Astrocyte of the cerebellum (primary cell): ENCODE measurements at places on chromosomes 5 and 9.
A peak's percentile ranks its signal among the peaks of the same experiment; 100 is the strongest.

GRCh38 chr5:74013222-74013621 lies 387.2 kb downstream of the ARHGEF28 start:
- no peak for DNase-seq

DNA sequence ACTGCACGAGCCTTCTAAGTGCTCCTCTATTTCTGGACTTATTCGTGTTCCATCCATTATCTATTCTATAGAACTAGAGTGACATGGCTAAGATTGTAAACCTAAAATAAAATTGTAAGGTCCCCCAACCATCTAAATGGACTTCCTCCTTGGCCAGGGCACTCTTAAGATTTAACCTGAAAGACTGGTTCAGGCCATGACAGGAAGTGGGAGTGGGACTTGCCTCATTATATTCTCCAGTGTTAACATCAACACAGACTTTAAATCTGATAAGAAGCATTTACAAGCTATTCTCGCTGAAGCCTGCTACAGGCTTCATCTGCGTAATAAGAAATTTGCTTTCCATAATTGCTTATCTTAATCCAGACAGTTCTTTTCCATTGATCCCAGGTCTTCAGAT lies 117.0 kb downstream of the SSBP2 start:
- no peak for DNase-seq

DNA sequence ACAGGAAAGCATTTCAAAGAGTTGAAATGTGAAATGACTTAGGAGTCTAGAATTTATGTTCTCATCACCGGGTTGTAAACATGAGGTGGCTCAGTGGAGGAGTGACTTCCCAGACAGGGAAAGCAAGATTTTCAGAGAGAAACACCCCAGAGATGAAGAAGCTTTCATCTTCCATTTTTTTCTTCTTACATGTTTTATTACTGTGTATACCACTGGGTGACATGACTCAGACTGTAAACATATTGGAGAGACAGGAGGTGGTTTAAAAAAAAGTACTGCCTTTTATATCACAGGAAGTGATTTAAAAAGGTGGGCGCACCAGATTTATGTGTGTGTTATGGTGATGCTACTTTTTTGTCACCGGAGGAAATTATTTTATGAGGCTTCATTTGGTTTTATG lies 209.1 kb upstream of the TUT7 start:
- no peak for DNase-seq

DNA sequence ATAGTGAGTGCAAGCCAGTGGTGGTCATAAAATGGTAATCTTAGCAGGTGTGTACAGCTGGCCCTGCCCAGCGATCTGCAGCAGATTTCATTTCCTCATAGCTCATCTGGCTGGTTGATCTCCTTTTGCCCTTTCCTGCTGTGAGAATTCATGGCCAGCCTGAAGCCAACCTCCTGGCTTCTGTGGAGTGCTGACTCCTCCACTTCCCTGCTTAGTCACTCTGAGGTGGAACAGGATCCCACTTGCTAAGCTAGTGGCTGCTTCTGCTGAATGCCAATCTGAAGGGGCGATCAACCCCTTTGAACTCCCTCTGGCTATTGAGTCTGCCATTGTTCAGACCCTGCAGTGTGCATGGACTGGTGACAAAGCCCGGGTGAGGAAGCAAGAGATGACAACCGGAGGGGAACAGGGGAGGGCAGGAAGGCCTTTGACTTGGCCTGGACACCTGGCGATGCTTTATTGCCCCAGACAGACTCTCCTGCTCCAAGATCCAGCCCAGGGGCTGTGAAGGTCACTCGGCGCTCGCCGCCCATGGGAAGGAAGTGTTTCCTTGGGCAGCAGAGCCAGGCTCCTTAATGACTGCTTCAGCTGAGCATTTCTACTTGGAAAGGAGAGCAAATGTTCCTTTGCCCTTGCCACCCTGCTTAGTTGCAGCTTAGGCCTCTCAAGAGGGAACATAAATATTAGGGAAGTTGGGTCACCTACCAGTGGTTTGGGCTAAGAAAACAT lies 341.1 kb downstream of the ZSWIM6 start:
- DNase-seq = peak; percentile 6

- no peak for DNase-seq
These were observed 14.7 kb upstream of the LHX2 start for GRCh38 chr9:123996731-123997421.
